Keratinocyte (primary cell): ENCODE measurements at places on chromosomes 1 and 21.

DNA sequence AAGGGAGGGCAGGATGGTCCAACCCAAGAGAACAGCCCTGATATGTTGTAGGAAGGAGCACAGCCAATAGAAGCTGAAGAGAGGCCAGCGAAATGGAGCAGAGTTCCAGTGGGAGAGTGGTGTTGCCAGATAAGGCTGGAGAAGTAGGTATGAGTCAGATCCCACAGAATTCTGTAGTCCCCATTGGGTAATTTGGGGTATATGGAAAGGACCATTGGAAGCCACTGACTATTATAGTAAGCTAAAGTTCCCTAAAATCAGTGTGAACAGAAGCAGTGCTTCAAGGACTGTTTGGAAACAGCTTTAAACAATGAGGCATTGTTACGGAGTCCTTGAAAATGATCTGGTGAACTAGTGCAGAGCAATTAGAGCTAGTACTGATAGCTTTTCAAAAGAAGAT, 63.0 kb downstream of the DISP1 start:
- no peak for DNase-seq

GRCh38 chr1:91172541-91172940, 150.7 kb upstream of the ZNF644 start:
- DNase-seq: no peak

GRCh38 chr1:206753141-206753540, 17.4 kb upstream of the IL19 start:
- no peak for DNase-seq

- DNase-seq: no peak
Measured at GRCh38 chr1:99677416-99677815, 31.5 kb downstream of the PALMD start.

DNA sequence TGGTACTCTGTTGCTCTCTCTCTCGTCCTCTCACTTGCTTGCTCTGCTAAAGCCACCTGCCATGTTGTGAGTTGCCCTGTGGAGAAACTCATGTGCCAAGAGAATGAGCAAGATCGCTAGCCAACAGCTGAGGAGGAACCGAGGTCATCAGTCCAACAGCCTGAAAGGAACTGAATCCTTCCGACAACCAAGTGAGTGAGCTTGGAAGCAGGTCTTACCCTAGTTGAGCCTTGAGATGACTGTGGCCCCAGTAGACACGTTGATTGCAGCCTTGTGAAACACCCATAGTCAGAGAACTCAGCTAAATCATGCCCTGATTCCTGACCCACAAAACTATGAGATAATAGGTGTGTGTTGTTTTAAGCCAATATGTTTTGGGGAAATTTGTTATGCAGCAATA, 48.1 kb upstream of the BACH1 start:
- DNase-seq: no peak

DNA sequence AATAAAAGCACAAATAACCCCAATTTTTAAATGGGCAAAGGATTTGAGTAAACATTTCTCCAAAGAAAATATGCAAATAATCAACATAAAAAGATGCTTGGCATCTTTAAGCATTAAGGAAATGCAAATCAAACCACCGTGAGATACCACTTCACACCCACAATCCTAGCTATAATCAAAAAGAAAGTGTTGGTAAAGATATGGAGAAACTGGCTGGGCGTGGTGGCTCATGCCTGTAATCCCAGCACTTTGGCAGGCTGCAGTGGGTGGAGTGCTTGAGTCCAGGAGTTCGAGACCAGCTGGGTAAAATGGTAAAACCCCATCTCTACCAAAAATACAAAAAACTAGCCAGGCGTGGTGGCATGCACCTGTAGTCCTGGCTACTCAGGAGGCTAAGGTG, 16.9 kb downstream of the ARHGEF11 start:
- DNase-seq: no peak

- no peak for DNase-seq
Measured at GRCh38 chr21:41868062-41868710, 11.0 kb downstream of the PRDM15 start.

DNA sequence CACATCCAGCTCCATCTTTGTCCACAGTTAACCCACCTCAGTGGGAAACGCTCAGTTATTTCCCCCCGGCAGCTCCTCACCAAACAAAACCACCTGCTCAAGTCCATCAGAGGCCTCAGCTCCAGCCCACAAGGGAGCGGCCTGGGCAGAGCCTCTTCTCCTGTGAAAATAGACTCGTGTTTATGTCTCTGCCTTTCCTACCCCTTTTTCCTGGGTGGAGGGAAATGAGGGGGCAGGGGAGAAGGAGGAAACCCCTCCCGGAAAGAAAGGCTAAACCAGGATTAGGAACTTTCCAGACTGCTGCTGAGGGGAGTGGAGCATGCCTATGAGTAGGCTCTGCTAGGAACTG, 81.6 kb downstream of the PAX7 start:
- DNase-seq: no peak

DNA sequence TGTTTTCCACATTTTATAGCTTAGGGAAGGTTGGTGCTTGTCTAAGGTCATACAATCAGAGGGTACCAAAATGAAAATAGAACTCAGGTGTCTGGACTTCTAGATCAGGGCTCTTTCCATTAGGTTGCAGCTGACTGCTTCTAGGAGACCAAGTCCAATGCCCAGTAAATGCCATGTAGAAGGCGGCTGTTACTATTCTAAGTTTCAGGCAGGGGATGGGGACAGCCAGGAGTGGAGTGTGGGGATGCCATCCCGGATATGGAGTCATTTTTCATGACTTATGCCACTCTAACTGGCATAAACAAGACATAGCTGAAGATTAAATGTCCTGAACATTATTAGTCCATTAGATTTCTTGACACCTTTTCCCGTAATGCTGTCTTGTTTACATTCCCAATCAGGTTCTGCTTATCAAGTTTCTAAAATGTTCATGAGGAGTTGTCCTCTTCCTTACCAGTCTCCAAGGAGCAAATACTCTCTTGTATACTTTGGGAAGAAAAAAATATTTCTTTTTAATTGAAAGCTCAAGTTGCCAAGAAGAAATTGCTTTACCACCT, 31.5 kb downstream of the XCL1 start:
- DNase-seq: no peak

GRCh38 chr1:119081267-119081666, 59.2 kb downstream of the WARS2 start:
- no peak for DNase-seq

DNA sequence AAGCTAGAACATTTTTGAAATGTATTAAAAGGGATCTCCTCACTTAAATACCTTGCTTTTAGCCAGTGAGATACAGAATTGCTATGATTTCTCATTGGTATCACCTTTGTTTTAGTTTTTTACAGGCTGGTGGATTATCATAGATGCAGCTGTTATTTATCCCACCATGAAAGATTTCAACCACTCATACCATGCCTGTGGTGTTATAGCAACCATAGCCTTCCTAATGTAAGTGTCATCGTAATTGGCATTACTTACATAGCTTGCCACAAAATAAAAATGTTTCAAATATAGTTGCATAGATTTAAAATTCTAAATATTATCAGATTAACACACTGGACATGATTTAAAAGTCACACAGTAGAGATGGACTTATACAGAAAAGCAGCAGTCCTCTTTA, 4.7 kb downstream of the TMEM50A start:
- DNase-seq: no peak

DNA sequence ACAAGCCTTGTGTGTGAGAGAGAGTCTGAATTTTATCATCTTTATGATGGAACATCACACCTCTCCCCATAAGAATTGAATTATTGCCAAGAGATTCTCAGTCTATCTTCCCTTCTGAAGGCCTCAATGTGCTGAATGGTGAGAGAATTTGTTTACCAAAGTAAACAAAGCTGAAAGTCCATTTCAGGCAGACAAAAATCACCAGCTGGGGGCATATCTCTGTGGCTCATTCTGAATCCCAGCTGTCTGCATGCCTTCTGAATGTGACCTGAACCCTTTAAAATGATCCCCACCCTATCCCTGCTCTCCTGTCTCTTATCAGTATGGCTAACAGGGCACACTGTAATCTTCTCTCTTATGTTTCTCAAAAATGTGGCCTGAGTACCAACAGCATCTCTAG, 99.1 kb upstream of the CAMK1G start:
- DNase-seq: no peak

- DNase-seq: no peak
Measured at GRCh38 chr1:229334716-229335115, 8.1 kb downstream of the CCSAP start.
